Lower lobe of right lung (tissue), 2 donors: ENCODE measurements at places on chromosomes 12 and 14.
A peak's percentile ranks its signal among the peaks of the same experiment; 100 is the strongest.

GRCh38 chr12:128609861-128610260, 213.9 kb downstream of the SLC15A4 start:
- DNase-seq, result no peak

GRCh38 chr14:39957290-39957689, 525.1 kb upstream of the FBXO33 start:
- no peak for DNase-seq

DNA sequence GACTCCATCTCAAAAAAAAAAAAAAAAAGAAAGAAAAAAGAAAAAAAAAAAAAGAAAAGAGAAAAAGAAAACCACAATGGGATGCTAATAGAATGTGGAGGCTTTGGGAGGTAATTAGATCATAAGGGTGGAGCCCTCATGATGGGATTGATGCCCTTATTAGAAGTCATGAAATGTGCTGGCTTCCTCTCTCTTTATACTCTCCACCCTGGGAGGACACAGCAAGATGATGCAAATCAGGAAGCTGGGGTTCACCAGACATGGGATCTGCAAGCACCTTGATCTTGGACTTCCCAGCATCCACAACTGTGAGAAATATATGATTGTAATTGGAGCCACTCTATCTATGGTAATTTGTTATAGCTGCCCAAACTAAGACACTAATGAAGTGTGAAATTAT, 13.4 kb upstream of the DRAM1 start:
- DNase-seq, result no peak

GRCh38 chr14:91356181-91356763, 61.3 kb downstream of the CCDC88C start:
- DNase-seq, result peak; percentile 39

- DNase-seq, result no peak
These were observed 399.9 kb downstream of the FOXG1 start for GRCh38 chr14:29166507-29166906.

- DNase-seq, result no peak
These were observed 48.2 kb downstream of the FOXA1 start for GRCh38 chr14:37546621-37547447.

GRCh38 chr14:42513837-42514236, 907.2 kb downstream of the LRFN5 start:
- no peak for DNase-seq

GRCh38 chr14:34539407-34540180, at the start of gene EAPP:
Gene EAPP (minus strand): TSS chr14:34539701. CDS start chr14:34539628, 73 bp downstream.
- peak; percentile 100 for DNase-seq

DNA sequence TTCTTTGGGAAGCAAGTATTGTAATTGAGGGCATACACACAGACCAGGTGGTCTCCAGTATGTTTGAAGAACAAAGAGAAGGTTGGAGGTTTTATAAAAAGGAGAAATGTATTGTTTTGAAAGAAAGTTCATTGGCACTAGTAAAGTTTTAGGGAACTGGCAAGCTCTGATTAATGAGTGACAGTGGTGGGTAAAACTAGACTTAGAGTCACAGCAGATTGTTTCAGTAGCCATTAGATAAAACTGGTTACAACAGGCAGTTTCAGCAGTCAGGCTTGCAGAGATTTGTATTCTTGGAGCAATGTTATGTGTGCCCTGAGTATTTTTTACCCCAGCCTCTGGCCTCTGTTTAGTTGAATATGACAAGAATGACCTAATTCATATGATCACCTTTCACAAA, 49.1 kb upstream of the ARID2 start:
- no peak for DNase-seq

DNA sequence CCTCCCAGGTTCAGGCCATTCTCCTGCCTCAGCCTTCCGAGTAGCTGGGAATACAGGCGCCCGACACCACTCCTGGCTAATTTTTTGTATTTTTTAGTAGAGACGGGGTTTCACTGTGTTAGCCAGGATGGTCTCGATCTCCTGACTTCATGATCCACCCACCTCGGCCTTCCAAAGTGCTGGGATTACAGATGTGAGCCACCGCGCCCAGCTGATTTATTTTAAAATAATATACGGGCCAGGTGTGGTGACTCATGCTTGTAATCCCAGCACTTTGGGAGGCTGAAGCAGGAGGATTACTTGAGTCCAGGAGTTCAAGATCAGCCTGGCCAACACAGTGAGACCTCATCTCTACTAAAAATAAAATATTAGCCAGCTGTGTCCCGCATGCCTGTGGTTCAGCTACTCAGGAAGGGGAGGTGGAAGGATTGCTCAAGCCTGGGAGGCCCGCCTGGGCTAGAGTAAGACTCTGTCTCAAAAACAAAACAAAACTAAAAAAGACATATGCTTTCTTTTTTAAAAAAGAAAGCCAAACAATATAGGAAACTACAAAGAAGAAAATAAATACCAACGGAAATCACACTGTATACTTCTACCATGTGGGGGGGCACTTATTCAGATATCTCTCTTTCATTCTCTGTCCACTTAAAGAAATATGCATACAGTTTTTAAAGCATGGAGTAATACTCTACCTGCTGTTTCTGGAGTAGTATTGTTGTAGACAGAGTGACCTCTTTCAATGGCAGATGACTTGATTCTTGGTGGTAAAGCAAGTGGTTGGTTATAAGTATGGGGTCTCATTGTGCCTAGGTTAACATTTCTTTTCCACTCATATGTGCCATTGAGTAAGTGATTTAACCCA, 930 bp upstream of the MIA2 start:
- DNase-seq, result no peak

DNA sequence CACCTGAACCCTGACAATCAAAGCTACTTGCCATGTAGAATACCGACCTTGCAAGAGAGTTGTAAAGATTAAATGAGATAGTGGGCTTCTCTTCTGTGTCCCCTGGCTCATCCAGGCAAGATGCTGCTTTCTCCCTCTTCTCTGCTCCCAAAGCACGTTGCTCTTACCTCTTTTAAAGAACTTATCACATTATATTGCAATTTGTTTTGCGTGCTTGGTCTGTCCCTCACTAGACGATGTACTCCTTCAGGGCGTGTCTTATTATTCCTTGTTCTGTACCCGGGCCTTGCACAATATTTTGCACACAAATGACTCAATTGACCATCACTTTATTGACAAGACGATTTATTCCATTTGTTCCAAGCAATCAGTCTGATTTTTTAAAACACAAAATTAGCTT, 3.3 kb downstream of the DCN start:
- DNase-seq, result no peak

DNA sequence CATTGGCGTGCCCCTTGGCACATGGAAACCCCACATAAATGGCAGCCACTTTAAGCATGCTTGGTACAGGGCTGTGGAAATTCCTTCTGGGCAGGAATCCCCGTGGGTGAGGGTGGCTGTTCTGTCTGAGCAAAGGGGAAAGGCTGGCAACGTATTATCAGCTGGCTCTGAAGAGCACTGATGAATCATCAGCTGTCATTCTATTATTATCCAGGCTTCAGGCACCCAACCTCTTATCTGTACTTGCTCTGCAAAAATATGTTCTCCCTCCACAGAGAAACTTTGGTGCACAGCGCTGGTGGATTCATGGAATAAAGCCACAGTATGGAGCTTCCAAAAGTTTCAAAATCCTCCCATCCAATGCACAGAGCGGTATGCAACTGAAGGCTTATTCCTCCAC, 167.1 kb downstream of the TBX5 start:
- DNase-seq, result no peak

GRCh38 chr14:71985538-71986189, 53.4 kb downstream of the RGS6 start:
- DNase-seq, result no peak

GRCh38 chr12:68119250-68119649, 40.3 kb downstream of the IFNG start:
- DNase-seq, result no peak

DNA sequence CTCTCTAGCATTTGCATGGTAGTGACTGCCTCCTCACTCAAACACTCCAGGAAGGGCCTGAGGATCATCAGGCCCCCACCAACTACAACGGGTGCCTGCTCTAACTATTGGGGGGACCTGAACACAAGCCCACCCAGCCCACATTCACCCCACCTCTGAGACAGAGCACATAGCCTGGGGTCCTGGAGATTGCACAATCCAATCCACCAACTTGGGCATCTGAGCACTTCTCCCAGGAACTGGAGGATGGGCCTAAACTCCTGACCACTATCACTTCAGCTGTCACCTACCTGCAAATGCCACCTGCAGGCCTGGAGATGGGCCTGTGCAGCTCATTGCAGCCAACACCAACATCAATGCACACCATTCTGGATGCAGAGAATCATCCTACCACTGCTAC, 66.6 kb downstream of the TMTC3 start:
- no peak for DNase-seq

GRCh38 chr12:59365133-59365532, 230.7 kb upstream of the SLC16A7 start:
- no peak for DNase-seq

- DNase-seq, result no peak
These were observed 240.6 kb downstream of the CPNE8 start for GRCh38 chr12:38664661-38665269.

GRCh38 chr14:104149617-104150135, 11.3 kb downstream of the KIF26A start:
- DNase-seq, result no peak

DNA sequence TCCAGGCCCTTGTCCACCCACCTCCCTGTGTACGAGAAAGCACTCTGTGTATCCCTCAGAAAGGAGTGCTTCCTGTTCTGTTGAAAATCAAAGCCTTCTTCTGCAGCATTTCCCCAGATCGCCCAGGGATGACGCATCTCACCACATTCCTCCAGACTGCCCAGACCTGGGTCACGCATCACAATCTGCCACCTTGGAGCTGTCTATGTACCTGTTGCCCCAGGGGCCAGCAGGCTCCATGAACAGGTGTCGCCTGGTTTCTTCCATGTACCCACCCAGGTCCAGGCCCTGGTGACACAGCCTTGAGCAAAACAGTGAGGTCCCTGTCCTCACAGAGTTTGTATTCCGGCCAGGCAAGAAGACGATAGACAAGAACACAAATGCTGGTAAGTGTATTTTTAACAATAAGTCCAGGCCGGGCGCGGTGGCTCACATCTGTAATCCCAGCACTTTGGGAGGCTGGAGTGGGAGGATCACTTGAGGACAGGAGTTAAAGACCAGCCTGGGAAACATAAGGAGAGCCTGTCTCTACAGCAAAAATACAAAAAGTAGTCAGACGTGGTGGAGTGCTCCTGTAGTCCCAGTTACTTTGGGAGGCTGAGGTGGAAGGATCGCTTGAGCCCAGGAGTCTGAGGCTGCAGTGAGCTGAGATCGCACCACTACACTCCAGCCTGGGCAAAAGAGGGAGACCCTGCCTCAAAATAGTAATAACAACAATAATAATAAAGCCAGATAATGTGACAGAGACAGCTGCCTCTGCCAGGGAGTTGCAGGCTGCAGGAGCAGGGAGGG, 6.8 kb upstream of the PPP1R13B start:
- DNase-seq, result peak; percentile 32

DNA sequence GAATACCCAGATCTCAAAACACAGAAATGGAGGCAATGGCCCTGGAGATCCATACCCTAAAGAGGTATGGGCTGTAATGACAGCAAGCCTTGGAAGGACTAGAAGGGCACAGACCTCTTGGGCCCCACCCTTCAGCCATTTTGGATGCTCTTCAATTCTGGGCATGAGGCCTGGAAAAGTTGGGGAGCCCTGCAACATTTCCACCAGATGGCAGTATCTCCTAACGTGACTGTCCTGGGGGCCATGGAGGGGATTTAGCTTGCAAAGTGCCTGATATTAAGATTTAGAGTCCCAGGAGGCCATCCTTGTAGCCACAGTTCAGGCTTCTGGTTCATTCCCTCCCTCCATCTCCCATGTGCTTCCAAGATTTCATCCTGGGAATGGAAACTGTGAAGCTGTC, 30.2 kb downstream of the KCNA5 start:
- DNase-seq, result no peak

DNA sequence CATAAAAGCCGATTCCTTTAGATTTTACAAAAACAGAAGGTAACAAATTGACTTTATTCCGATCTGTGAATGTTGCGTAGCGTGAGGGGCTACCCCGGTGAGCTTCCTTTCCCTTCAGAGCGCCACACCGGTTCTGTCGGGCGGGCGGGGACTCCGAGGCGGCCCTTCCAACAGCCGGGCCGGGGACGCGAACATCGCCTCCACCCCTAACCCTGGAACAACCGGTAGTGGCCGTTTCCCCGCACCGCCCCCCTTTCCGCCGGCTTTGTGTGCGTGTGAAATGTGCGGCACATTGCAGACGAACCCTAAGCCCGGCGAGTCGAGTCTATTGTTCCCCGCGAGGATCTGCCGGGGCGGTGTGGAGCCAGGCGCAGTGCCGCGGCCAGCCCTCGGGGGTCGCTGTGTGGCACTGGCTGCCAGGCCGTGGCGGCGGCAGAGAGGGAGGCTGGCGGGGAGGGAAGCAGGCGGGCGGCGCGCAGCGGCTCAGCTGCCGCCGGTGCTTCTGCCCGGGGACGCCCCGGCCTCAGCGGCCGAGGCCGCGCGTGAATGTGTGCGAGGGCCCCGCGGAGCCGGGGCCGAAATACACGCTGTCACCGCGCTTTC, 775 bp upstream of the ARID2 start:
- DNase-seq, result peak; percentile 98

GRCh38 chr12:114381177-114381576, 24.8 kb downstream of the TBX5 start:
- no peak for DNase-seq

- DNase-seq, result no peak
These were observed 18.4 kb downstream of the POU6F1 start for GRCh38 chr12:51199366-51199945.

DNA sequence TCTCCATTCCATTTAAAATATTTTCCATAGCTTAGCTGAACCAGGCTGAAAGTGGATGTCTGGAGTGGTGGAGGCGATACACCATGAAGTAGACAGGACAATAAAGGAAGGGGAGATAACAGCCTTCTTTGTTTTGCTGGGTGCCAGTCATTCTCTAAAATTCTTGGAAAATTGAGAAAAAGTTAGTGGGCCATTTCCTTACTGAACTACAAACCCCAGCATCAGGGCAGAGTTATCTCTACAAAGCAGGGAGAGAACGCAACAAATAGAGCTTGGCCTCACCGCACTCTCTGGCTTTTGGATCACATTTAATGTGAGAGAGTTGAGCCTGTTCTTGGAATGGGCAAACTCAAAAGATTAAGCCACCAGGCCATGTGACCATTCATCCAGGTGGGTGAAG, 41.2 kb upstream of the LRRC10 start:
- DNase-seq, result no peak

DNA sequence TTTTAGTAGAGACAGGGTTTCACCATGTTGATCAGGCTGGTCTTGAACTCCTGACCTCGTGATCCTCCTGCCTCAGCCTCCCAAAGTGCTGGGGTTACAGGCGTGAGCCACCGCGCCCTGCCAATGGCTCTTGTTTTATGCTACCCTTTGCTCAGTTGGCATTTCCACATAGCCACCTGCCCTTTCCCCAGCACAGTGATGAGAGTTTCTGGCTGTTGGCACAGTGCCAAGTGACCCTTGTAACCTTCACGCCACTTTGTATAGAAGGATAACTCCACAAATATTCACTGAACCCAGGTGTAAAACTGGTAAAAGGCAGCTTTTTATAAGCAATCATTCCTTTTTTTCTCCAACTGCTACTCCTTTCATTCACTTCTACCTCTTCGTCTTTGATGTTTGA, 18.5 kb upstream of the CCDC175 start:
- no peak for DNase-seq

GRCh38 chr14:26403760-26404159, 194.1 kb downstream of the NOVA1 start:
- no peak for DNase-seq

- DNase-seq, result no peak
These were observed 162.8 kb downstream of the SNAPC1 start for GRCh38 chr14:61925043-61925442.

- no peak for DNase-seq
These were observed 336.4 kb downstream of the PCNX1 start for GRCh38 chr14:71243697-71244096.

- DNase-seq, result no peak
These were observed 27.7 kb upstream of the CMA1 start for GRCh38 chr14:24535737-24536136.

GRCh38 chr12:122001466-122002209, 20.0 kb upstream of the BCL7A start:
- DNase-seq, result peak; percentile 11
